ENCODE measurements at places on chromosomes 16 and 17.

- H3K4me3 ChIP-seq = no peak overlapping the region
- H3K27me3 ChIP-seq = no peaks in the 10 kb centered on the region
- H3K4me1 ChIP-seq = no peaks in the 10 kb centered on the region
- H3K36me3 ChIP-seq = no peaks in the 10 kb centered on the region
- no peak for DNase-seq
- H3K27ac ChIP-seq = no peak overlapping the region
Observed at GRCh38 chr16:86347090-86347489, 163.2 kb upstream of the FOXF1 start.

- no peaks in the 10 kb centered on the region for H3K36me3 ChIP-seq
- H3K27ac ChIP-seq = no peak overlapping the region
- H3K4me1 ChIP-seq = no peaks in the 10 kb centered on the region
- DNase-seq = no peak
- no peak overlapping the region for H3K4me3 ChIP-seq
Observed at GRCh38 chr16:7555459-7555858, 222.8 kb downstream of the RBFOX1 start.

- no peak for DNase-seq
- no peaks in the 10 kb centered on the region for H3K36me3 ChIP-seq
- H3K4me3 ChIP-seq = no peak overlapping the region
Observed at GRCh38 chr17:55454906-55455474, 33.4 kb upstream of the MMD start.

- H3K36me3 ChIP-seq = no peaks in the 10 kb centered on the region
- DNase-seq = peak; percentile 68
- H3K4me1 ChIP-seq = peaks cover 13% of the 10 kb centered on the region
- no peaks in the 10 kb centered on the region for H3K27me3 ChIP-seq
- H3K4me3 ChIP-seq = no peak overlapping the region
Observed at GRCh38 chr17:42179911-42180410, 981 bp downstream of the KCNH4 start.

DNA sequence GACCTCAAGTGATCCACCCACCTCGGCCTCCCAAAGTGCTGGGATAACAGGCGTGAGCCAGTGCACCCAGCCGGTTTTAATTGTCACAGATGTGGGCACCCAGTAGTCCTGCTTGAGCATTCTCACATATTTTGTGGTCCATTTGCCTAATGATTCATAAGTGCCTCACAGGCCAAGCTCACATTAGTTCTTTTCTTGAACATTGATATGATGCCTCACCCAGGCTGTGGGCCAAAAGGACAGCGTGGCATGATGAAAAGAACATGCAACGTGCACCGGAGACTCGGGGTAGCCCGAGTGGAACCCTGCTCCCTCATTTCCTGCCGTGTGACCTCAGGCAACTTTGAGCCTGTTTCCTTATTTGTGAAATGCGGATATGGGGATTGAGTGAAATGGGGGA is 181.9 kb downstream of the SNX29 start:
- no peak for DNase-seq
- no peaks in the 10 kb centered on the region for H3K4me1 ChIP-seq
- no peak overlapping the region for H3K4me3 ChIP-seq
- no peak overlapping the region for H3K27ac ChIP-seq
- no peaks in the 10 kb centered on the region for H3K36me3 ChIP-seq

DNA sequence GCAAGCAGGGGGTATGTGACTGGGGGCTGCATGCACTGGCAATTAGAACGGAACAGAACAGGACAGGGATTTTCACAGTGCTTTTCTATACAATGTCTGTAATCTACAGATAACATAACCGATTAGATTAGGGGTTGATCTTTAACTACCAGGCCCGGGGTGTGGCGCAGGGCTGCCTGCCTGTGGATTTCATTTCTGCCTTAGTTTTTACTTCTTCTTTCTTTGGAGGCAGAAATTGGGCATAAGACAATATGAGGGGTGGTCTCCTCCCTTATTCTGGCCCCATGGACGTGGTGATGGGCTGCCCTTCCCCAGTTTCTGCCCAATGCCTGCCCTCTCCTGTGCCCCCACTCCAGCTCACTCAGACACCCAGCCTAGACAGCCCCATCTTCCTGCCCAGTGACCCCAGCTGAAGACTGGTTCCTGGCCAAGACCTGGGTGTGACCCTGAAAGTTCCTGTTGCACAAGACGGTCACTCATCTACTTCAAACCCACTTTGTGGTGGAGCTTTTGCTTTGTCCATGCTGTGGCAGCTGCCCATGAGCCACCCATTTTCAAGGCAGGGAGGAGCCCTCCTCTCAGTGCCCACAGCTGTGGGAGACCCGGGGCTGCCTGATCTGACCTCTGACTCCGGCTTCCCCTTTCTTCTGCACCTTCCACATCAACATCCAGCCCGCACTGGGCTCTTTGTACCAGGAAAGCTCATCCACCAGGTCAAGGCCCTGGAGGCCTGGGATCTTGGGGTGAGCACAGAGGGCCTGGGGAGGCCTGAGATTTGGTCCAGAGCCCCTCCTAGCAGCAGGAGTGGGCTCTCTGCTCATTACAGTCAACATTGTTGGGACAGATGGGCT is 18.6 kb downstream of the ALOX12B start:
- no peak overlapping the region for H3K27ac ChIP-seq
- DNase-seq = no peak
- no peaks in the 10 kb centered on the region for H3K27me3 ChIP-seq

- H3K27ac ChIP-seq = no peak overlapping the region
- no peak for DNase-seq
- H3K4me3 ChIP-seq = no peak overlapping the region
Observed at GRCh38 chr17:77279448-77280303, 138.9 kb downstream of the SEC14L1 start.

GRCh38 chr16:14199199-14199598 is 128.1 kb downstream of the MRTFB start:
- H3K4me1 ChIP-seq = peaks cover 15% of the 10 kb centered on the region
- no peak overlapping the region for H3K4me3 ChIP-seq
- H3K27ac ChIP-seq = no peak overlapping the region
- no peak for DNase-seq
- H3K27me3 ChIP-seq = no peaks in the 10 kb centered on the region
- no peaks in the 10 kb centered on the region for H3K36me3 ChIP-seq
